HL-60 (cell line): ENCODE measurements at places on chromosomes 5 and 9.
A peak's percentile ranks its signal among the peaks of the same experiment; 100 is the strongest.

GRCh38 chr5:31976169-31976568, 197.9 kb downstream of the GOLPH3 start:
- DNase-seq = no peak

DNA sequence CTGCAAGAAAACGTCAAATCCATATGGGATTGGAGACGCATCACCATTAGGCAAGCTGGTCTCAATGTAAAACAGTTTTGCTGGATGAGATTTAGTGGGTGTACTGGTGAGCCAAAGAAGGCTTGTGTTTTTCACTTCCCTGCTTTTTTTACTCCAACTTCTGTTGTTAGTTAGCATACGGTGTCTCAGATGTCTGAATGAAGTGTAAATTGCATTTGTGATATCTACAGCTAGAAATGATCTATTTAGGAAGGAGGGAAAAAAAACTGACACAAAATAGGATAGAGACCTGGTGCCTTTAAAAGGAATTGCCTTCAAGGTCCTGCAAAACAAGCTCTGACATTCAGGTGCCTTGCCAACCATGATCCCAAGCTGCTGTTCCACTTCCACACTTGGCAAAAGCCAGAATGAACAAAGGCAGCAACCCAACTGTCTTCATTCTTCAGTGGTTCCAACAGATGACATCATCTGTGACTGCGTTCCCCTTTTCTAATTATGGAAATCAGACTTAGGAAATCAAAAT, 104.2 kb upstream of the RAI14 start:
- no peak for DNase-seq

- no peak for DNase-seq
These were observed 1066.1 kb downstream of the NR2F1-AS1 start for GRCh38 chr5:92514896-92515295.

GRCh38 chr5:125607018-125607417, 816.2 kb upstream of the GRAMD2B start:
- DNase-seq = no peak

DNA sequence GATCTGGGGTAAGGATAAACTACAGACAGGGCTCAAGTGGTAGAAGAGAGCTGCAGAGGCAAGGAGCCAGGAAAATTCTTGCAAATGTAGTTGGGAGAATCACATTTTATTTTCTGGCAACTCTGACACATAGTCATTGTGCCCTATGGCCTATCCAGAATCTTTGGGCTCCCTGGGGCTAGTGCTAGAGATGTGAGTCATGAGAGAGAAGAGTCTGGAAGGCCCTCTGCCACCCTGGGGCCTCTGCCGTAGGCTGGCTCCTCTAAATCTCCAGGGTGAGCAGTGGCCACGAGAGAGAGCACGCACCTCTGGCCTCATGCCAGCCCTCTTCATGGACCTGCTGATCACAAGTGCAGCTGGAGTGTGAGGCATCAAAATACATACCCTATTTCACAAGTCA, 74.3 kb upstream of the SSBP2 start:
- no peak for DNase-seq

- no peak for DNase-seq
These were observed 68.7 kb downstream of the NTNG2 start for GRCh38 chr9:132230605-132231004.

GRCh38 chr5:67651180-67651579, 454.6 kb upstream of the CD180 start:
- DNase-seq = no peak

DNA sequence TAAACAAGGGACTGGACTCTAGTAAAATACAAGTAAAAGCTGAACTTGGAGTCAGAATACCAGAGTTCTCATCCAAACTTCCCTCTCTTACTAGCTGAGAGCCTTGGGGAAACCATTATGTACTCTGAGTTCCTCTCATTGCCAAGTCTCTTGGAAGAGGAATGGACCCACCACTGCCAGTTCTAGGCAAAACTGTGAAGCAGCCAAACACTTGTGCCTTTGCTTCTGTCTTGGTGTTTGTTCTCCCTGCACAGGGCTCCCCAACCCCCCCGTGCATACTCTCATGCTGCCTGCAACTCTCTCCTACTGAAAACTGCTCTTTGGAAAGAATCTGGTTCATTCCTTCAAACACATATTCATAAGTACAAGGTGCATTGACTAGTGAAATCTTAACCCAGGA, 102.6 kb downstream of the PDZD2 start:
- no peak for DNase-seq

GRCh38 chr9:21491756-21492155, 9.6 kb upstream of the IFNE start:
- no peak for DNase-seq

DNA sequence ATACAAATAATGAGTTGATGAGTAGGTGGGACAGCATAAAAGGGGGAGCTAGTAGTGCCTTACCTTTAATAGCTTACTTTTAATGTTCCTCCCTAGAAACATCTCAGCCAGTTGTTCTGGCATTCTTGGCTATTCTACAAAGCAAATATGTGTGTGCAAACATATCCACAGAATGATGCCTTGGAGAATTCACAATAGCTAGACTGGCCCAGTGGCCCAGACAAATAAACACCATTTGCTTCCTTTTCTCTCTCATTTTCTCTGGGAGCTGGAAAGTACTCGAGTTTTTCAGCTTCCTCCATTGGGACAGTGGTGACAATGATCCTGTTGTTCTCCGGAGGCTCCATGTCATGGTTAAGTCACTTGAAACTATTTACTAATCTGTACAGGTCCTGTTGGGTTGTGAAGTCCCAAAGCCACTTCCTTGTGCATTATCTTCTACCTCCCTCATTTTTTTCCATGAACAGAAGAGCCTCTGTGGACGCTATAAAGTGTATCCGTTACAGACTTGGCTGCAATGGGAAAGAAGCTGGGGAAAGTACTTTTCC, 122.9 kb downstream of the DMAC1 start:
- DNase-seq = no peak

- no peak for DNase-seq
These were observed 57.2 kb downstream of the MTMR12 start for GRCh38 chr5:32255540-32255900.

DNA sequence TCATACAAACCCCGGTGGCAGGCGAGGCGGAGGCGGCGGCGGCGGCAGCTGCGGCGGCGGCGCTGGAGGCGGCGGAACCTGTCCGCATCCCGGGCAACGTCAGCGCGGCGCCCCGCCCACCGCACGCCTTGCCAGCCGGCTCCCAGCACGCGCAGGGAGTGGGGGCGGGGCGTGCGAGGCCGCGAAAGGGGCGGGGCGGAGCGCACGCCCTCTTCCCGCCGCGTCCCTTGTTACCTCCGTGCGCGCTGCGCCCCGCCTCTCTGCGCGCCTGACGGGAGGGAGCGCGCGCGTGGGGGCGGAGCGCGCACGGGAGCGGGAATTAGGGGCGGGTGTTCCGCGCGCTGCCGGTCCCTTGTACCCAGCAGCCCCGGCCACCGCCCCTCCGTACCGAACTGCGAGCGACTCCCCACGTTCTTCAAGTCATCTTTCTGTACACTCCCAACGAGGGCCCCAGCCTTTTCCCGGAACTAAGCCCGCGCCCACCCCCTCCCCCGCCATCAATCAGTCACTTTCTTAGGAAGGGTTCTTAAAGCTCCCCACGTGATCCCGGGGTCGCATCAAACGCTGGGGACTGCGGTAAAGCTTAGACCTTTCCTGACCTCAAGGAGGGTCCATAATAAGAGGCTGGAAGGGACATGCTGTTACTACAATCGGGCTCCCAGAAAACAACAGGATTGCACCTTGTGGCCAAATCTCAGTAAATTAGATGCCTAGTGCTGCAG, at the start of gene AGTPBP1:
Gene AGTPBP1 (minus strand): TSS at position 80 of the 722 bp plus-strand sequence. CDS start 29,421 bp downstream, outside the sequence.
- DNase-seq = peak; percentile 92

GRCh38 chr9:131697097-131697496, 42.8 kb downstream of the RAPGEF1 start:
- DNase-seq = no peak

GRCh38 chr9:124006448-124007361, 4.9 kb upstream of the LHX2 start:
- DNase-seq = peak; percentile 36

GRCh38 chr5:180336234-180337020, 16.7 kb downstream of the GFPT2 start:
- DNase-seq = no peak

GRCh38 chr9:112533660-112534059, 47.0 kb downstream of the KIAA1958 start:
- no peak for DNase-seq

- DNase-seq = no peak
These were observed 72.5 kb upstream of the RASA1 start for GRCh38 chr5:87195104-87195591.

- DNase-seq = peak; percentile 58
These were observed 87.3 kb upstream of the GNAQ start for GRCh38 chr9:78118742-78119473.

- no peak for DNase-seq
These were observed at the start of gene SEMA5A for GRCh38 chr5:9545992-9546851. SEMA5A (minus strand) TSS chr5:9546075; CDS start chr5:9379946, 166,129 bp downstream.

DNA sequence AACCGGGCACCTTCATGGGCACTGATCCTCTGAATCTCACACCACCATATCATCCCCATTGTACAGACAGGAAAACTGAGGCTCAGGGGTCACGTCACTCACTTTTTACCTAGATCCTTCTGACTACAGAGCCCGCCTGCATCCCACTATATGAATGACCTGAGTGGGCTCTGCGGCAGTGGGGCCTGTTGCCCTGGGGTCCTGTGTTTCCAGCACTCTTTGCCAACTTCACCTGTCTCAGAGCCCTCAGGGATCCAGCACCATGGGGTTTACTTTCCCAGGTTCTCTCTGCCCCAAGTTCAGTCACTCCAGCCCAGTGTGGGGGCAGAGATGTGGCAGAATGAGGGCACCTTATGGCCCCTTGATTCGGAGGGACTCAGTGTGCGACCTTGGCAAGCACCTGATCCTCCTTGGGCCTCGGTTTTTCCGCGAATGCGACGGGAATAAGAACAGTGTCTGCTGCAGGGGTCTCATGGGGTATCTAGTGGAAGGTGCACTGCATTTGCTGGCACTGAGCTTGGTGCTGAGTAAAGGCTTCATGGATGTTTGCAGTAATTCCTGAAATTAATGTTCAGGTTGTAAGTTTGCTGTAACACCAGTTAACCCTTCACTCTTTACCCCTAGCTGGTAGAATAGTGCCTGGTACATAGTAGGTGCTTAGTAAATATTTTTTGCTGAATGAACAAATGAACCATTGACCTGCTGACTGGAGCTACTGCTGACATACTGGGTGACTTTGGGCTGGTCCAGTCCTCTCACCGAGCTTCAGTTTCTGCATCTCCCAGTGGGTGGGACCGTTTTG, 47.1 kb upstream of the BOD1 start:
- DNase-seq = no peak

DNA sequence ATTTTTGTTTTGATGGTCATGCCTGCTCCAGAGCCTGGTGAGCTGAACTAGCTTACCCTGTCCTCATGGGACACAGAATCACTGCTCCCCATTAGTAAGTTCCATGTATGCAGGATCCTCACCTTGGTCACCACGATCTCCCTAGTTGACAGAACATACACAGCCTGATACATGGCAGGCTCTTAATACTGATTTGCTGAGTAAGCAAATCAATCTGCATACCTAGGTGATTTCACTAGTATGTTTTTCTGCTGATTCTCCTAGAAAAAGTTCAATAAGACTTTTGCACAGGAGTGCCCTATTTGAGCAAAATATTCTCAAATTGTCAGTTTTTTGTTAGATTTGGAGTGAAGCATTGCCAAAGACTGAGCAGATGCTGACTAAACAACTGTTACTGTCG, 113.7 kb downstream of the ACER2 start:
- no peak for DNase-seq

GRCh38 chr5:91359962-91360609, 23.0 kb downstream of the ARRDC3 start:
- DNase-seq = no peak

GRCh38 chr5:123997462-123998215, 485.7 kb downstream of the CSNK1G3 start:
- DNase-seq = no peak

- DNase-seq = no peak
These were observed 30.2 kb upstream of the SMC5 start for GRCh38 chr9:70228611-70229010.

DNA sequence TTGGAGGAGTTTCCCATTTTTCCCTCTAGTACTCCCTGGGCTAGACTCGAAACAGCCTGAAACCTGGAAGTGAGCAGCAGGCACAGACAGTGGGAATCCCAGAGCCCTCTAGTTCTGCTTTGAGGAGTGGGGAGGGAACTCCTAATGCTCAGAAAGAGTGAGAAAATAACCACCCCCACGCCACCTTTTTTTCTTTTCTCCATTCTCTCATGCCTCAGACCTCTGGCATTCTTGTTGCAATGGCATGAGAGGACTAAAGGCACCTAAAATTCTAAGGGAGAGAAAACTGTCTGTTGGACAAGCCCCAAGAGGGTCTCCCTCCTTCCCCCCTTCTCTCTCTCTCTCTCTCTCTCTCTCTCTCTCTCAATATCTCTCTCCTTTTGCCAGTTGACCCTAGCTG, 15.1 kb upstream of the IRF1 start:
- no peak for DNase-seq

DNA sequence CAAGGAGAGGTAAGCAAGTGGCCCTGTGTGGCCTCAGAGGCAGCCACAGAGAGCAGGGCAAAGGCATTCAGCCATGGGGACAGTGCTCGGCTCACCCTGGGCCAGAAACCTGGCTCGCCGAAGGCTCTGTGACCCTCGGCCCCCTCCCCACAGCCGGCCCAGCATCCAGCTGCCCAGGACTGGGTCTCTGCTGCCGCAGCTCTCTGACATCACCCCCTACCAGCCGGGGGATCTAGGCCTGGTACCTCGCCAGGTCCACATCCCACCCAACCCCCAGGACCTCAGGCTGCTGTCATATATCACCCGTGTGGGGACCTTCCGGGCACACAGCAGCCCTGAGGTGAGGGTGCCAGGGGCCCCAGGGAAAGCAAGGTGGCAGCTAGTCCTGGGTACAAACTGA, 2.6 kb downstream of the PTRH1 start:
- no peak for DNase-seq

DNA sequence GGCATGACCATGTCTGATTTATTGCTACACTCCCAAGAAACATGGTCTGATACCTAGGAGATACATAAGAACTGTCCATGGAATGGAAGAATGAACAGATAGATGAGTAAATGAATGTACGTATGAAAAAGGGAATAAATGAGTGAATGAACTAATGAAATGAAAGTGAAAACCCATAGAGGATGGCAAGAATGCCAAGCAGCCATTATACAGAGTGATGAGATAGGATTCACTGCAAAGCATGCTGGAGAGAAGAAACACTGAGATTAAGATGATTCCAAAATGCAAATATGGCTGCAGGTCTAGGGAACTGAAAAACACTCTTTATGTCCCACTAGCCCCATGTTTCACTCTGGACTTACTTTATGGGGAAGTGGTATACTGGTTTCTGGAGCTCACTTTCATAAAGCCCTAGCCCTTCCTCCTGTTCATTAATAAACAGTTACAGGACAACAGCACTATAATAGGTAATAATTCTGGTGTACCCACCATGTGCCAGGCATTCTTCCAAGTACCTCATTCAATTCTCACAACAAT, 170.3 kb upstream of the RAD23B start:
- no peak for DNase-seq

- DNase-seq = no peak
These were observed 52.8 kb downstream of the GRIA1 start for GRCh38 chr5:153543288-153543687.

DNA sequence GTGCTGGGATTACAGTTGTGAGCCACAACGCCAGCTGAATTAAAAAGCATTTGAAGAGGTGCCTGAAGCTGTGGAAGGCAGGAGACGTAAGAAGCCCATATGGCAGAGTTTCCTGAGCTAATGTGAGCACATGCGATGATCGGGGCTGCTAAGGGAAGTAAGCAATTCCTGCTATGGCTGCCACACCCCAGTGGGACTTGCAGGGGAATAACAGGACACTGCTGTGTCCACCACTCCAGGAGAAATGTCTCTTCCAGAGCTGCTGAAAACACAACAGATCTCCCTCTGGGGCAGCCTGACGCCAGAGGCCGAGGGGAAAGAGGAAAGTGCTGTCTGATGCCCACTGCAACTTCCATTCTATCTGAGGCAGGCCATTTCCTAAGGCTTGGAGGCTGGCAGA, 46.2 kb upstream of the ANKRD55 start:
- no peak for DNase-seq
